ENCODE measurements at places on chromosomes 7 and 10.

- no peak for DNase-seq
Observed at GRCh38 chr10:3631701-3632330, 153.2 kb downstream of the KLF6 start.

GRCh38 chr10:102401735-102402511 is 6.4 kb downstream of the NFKB2 start:
- no peak for DNase-seq

- peak; percentile 81 for DNase-seq
Observed at GRCh38 chr7:12403287-12404181, at the start of gene VWDE. TSS of gene VWDE (minus strand) at chr7:12403865. CDS start at chr7:12403716, 149 bp downstream.

- no peak for DNase-seq
Observed at GRCh38 chr7:20307119-20307518, 23.6 kb upstream of the ITGB8 start.

DNA sequence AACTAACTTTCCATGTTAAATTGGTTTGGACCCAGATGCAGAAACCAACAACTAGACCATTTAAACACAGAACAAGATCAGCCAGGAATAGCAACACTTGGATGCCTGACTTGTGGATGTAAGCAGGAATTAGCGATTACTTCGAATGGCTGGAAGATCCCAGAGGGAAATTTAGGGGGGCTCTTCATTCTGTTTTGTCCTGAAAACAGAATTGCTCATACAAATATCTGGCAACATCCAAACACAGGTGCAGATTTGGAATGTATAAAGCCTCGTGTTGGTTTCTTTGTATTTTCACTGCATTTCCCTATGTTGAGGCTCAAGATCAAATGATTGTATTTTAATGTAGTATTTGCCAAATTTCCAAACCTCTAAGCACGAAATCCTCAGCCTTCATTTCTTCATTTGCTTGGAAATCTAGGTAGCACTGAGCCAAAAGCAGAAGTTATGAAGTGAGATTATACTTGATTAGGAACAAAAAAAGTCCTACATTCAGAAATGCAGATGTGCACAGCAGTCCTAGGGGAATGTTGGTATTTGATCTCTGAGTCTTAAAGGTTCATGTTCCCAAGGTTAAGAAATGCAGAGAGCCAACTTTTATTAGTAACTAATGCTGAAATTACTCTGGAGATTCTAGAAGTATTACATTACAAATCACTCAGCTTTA is 248.7 kb upstream of the TCF7L2 start:
- no peak for DNase-seq

GRCh38 chr7:38545977-38546376 is 85.2 kb downstream of the AMPH start:
- no peak for DNase-seq

DNA sequence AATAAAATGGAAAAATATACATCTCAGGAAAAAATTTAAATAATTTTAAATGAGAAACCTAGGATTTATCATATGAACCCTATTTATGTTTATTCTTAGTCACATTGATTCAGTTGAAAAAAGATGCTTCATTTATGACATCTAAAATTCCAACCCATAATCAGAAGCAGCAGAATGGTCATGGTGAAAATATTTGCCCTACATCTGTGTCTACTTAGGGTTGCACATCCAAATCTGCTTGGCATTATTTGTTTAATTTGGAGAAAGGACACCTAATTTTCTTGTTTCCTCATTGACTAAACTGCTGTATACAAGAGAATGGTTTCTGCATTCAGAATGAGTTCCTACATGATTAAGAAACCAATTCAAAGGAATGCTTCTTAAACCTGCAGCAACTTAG is 72.9 kb upstream of the SKAP2 start:
- no peak for DNase-seq

DNA sequence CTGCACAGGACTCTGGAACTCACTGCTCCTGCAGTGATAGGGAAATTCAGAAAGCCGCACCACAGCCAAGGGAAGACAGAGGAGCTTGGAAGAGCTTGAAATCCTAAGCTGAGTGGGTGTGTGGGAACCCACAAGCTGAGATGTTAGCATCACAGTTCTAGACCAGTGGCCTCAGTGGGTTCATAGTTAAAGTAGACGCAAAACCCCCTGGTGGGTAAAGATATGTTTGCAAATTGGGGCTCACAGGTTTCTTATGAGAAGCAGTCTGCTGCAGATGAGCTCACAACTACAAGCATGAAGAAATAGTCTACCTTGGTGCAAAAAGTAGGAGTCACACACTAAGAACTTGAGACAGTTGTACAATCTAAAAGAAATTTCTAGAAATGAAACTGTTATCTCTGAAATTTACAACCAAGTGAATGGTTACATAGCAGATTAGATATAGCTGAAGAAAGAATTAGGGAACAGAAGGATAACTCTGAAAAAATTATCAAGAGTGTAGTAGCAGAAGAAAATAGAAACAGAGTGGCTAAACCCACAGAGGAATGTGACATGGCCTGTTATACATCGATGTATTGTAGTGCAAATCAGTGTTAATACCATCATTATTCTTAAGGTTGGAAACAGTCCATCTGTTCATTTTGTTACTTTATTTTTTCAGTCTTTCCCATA is 77.2 kb downstream of the DYNC2I1 start:
- DNase-seq: no peak

GRCh38 chr10:133336118-133336576 is 549 bp downstream of the CALY start:
- DNase-seq: no peak

DNA sequence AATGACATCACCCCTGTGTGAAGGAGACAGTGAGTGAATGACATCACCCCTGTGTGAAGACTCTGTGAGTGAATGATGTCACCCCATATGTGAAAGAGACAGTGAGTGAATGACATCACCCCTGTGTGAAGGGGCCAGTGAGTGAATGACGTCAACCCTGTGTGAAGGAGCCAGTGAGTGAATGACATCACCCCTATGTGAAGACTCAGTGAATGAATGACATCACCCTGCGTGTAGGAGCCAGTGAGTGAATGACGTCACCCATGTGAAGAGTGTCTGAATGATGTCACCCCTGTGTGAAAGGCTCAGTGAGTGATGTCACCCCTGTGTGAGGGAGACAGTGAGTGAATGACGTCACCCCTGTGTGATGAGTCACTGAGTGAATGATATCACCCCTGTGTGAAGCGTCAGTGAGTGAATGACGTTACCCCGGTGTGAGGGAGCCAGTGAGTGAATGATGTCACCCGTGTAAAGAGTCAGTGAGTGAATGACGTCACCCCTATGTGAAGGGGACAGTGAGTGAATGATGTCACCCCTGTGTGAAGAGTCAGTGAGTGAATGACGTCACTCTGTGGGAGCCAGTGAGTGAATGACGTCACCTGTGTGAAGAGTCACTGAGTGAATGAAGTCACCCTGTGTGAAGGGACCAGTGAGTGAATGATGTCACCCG is 478.1 kb downstream of the PTPRN2 start:
- no peak for DNase-seq
